D721Med (cell line): ENCODE measurements at places on chromosomes 12 and 14.

DNA sequence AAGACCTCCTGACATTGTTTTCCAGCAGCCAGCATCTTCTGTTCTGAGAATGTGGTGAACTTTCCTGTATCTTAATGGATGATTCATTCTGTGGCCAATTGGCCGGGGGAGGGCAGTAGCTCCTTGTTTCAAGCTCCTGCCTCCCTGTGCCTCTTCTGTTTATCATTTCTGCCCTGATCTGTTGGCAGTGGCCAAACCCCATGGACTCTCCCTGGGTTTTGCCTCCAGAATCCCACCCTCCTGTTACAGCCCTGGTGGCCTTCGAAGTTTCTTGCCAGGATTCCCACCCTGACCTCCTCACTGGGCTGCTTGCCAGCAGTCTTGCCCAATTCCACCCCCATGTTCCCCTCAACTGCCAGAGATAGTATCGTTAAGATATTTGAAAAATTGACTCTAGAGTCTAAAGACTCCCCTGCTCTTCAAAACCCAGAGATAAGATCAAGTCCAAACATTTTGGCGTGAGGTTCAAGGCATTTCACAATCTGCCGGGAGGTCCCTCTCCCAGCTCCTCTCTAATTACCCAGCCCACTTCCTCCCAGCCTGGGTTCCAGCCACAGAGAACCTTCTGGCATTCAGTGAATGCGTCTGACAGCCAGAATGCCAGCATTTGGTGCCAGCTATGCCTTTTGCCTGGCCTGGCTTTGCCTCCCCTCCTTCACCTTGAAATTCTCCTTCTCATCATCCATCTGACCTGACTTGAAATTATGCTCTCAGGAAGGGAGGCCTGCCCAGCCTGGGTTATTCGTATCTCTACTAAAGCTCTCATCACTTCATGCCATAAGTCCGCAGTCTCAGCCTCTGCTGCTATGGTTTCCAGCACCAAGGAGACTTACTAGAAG lies 37.7 kb upstream of the TXNRD1 start:
- DNase-seq: no peak

DNA sequence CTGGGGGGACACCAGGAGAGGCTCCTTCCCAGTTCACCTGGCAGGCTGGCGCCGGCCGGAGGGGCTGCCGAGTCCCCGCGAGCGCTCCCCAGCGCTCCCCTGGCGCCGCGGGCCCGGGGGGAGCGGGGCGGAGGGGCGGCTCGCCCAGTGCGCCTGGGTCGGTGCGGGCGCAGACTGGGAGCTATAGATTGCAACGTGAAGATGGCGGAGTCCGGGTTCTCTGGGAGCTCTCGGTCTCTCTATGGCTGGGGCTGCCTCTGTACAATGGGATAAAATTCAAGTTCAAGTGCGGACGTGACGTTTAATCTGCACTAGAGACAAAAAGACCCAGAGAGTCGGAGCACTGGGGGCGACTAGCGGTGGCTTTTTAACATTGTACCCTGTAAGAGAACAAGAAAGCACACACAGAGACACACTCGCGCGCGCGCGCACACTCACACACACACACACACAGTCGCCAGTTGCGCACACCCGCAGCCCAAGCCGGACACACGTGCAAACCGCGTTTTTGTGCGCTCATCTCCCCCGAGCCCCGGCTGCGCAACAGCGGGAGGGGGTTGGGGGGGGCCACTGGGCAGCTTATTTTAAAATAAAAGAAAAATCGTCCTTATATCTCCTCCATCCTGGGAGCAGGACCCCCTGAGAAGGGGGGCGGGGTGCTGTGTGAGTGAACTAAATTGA lies at the start of gene BCL11B:
BCL11B (minus strand) TSS at position 247 of the 681 bp plus-strand sequence. CDS start 979 bp downstream, outside the sequence.
- peak; percentile 45 for DNase-seq

DNA sequence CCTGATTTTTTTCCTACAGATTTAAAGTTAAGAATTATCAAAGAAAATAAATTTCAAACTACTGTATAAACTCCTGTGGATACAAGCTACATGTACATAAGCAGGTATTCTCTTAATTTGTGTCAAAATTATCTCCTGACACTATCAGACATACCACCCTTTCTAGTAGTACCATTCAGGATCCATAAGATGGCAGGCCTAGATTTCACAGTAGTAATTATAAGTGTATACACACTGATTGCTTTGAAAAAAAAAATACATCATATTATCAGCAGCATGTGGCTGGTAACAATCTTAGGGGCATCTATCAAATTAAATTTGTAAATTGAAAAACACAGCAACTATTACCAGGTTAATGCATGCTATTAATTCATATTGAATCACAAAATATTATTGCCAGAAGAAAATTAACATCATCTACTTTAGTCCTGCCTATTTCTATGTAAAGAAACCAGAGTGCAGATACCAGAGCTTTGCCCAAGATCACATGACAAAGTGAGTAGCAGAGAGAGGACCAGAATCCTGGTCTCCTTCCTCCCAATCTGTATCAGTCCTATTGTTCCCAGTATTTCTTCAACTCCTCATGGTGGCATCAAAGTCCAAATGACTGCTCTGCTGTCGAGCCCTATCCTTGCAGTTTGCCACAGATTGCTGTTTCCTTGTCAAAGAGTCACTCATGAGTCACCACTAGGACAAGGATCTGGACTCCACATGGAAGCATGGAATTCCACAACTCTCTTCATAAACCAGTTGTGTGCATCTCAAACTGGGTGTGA lies 27.7 kb upstream of the CALM1 start:
- no peak for DNase-seq

DNA sequence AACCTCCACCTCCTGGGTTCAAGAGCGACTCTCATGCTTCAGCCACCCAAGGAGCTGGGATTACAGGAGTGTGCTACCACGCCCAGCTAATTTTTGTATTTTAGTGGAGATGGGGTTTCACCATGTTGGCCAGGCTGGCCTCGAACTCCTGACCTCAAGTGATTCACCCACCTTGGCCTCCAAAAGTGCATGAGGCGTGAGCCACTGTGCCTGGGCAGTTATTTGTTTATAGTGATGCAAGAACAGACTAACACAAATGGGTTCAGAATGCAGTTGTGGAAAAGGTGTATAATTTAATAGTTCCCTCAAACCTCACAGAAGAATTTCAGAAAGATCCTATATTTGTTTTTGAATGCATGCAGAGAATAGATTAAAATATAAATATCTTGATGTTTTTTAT lies 447.1 kb downstream of the ZFP36L1 start:
- no peak for DNase-seq

GRCh38 chr12:30774599-30774998 lies 19.8 kb upstream of the CAPRIN2 start:
- no peak for DNase-seq

DNA sequence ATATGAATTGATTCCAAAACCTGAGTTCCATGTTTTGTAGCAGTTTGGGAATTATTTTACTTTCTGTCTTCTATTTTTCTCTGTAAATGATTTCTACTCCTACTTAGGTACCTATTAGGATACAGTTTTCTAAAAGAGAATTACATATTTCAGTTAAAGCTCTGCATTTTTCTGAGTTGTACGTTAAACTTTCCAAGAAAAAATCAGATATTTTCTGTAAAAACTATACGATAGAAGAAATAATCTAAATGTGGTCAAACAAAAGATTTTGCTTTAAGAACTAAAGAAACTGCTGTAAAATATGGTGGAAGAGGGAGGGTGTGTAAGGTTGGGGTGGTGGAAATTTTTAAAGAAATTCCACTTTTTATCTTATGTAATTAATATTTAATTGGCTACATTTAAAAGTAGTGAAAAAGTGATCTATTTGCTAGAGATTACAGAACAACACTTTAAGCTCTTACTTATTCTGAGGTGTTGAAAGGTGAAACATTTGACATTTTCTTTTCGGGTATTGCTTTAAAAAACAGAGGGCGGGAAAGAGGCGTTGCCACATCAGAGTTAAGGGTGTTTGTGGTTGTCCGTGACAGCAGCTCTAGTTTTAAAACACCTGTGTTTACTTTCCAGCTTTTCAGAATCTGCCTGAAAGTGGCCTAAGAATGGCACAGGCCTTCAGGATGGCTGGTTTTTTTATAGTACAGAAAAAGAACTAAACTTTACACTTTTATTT lies 187.3 kb downstream of the MIPOL1 start:
- DNase-seq: no peak

- DNase-seq: no peak
Observed at GRCh38 chr12:3086211-3086610, 9.0 kb downstream of the TSPAN9 start.

DNA sequence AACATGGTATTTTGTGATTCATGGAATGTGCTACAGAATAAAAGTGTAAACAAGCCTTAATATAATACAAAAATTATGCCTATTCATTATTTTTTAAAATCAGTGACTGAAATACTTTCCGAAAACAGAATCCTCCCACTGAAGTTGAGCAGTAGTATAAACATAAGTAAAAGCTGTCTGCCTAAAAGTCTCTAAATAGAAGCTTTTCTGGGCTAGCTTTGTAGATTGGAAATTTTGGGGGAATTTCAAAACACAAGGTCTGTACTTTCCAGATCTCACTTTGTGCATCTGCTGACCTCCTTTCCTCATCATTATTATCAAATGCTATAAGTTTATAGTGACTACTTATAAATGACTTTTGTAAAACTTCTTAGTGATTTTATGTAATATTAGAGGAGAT lies 80.4 kb upstream of the TRHDE start:
- no peak for DNase-seq
